CD8-positive, alpha-beta T cell (primary cell): ENCODE measurements at places on chromosomes 6 and 20. TPM values are rescaled to one million over a fixed set of nuclear protein-coding genes. Genes with fewer than 3 reads are reported as not detected.

GRCh38 chr6:106118835-106119431, 32.8 kb downstream of the PRDM1 start:
- DNase-seq: no peak

- no peak for DNase-seq
Observed at GRCh38 chr20:50824137-50824536, 29.3 kb downstream of the BCAS4 start.

DNA sequence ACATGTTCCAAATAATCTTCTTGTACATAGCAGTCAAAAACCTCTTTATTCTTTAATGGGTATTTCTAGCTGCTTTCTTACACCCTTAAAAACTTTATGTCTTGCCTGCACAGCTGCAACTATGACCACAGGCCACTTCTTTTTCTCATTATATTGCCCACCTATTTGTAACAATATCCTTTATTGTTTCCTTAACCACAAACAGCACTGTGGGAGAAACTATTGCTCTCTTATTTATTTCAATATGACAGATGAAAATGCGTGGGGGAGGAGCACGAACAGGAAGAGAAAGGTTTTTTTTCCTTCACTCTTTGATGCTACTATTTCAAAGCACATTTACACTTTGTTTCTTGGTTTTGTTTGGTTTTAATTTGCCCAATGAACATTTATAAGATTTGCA, 253.5 kb downstream of the GJA1 start:
- DNase-seq: no peak

DNA sequence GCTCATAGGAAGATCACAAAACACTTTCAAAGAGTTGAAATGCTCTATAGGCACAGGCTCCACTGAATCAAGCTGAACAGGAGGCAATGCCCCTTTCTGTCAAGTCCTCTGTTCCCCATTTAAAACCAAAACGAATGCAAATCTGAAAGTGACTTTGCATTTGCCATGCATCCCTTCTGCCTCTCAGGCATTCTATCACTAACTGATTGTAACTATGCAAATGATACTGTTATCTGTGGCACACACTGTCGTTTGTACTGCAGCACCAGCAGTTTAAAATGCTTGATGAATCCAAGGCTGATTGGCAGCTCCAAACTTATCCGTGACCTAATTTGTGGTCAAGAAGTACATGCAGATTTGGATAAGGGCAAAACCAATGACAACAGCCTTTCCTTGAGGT, 1067.5 kb upstream of the MAP3K7 start:
- no peak for DNase-seq

Gene LY86
- not detected for total RNA-seq

Gene PPP1R14C
- total RNA-seq: not detected
